ENCODE measurements at places on chromosomes 3 and 15. TPM values are rescaled to one million over a fixed set of nuclear protein-coding genes. Genes with fewer than 3 reads are reported as not detected.

Gene ARL14
- total RNA-seq: not detected

Gene TXNRD3
- 27.9 TPM for total RNA-seq

Gene PPP1R2
- total RNA-seq: 60.1 TPM

Gene CELSR3
- 0.81 TPM for total RNA-seq

Gene COX5A
- 63.0 TPM for total RNA-seq

Gene ROPN1
- not detected for total RNA-seq

Gene CPNE9
- not detected for total RNA-seq

Gene TRPM1
- total RNA-seq: not detected

Gene LMAN1L
- total RNA-seq: not detected

Gene ARPIN
- 23.0 TPM for total RNA-seq

Gene CXCR6
- total RNA-seq: not detected

Gene COL8A1
- total RNA-seq: 24.3 TPM

Gene RIOX2
- 32.7 TPM for total RNA-seq

Gene MOBP
- total RNA-seq: not detected

Gene NR2F2
- 15.5 TPM for total RNA-seq

Gene SYNPR
- total RNA-seq: not detected

Gene SCAANT1
- total RNA-seq: not detected

Gene SLC15A2
- total RNA-seq: 0.18 TPM

Gene ISL2
- not detected for total RNA-seq

Gene CCK
- not detected for total RNA-seq

Gene CHRNA7
- 0.18 TPM for total RNA-seq

Gene TNIK
- total RNA-seq: 24.2 TPM

Gene PRRT3
- 5.5 TPM for total RNA-seq

Gene IL17RC
- total RNA-seq: 47.9 TPM

Gene MAN2C1
- total RNA-seq: 92.6 TPM

Gene NR1I2
- not detected for total RNA-seq

Gene HTR3E
- not detected for total RNA-seq

Gene SLC38A3
- total RNA-seq: not detected

Gene EFCC1
- not detected for total RNA-seq
